ENCODE measurements at places on chromosomes 1 and 21.

- DNase-seq = no peak
Observed at GRCh38 chr1:3691421-3692204, 39.3 kb downstream of the TP73 start.

GRCh38 chr1:4485398-4485797 is 169.0 kb upstream of the AJAP1 start:
- DNase-seq = peak; percentile 64

- no peak for DNase-seq
Observed at GRCh38 chr1:219417610-219418009, 195.3 kb downstream of the ZC3H11B start.

DNA sequence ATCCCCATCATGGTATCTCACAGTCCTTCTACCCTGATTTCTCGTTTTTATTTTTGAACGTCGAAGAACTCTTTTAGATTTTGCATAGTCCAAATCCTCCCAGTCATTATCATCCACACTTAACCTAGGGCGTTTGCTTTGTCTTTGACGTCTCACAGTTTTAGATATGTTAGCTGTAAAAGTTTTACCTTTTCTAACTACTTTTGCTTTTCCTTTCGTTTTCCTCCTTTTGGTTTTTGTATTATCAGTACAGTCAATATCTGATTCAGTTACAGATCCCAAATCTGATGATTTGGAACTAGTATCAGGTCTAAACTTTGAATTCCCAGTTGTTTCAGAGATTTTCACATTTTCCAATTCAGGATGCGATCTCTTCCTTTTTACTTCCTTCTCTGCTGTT is 13.1 kb upstream of the PSMG1 start:
- no peak for DNase-seq

DNA sequence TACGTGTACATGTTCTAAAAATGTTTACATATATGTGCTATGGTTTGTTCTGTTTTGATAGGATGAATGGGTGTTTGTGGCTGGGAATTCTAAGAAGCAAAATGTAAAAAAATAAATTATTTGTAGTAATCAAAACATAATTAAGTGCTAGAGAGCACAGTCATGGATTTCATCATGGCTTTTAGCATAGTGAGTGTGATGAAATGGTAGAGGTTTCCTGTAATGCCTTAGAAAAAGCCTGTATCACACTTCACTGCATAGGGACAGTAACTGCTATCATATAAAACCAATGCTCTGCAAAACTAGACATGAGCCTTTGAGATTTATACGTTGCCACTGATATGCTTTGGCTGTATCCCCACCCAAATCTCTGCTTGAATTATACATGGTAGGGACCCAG is 99.8 kb downstream of the PTGER3 start:
- DNase-seq = no peak

DNA sequence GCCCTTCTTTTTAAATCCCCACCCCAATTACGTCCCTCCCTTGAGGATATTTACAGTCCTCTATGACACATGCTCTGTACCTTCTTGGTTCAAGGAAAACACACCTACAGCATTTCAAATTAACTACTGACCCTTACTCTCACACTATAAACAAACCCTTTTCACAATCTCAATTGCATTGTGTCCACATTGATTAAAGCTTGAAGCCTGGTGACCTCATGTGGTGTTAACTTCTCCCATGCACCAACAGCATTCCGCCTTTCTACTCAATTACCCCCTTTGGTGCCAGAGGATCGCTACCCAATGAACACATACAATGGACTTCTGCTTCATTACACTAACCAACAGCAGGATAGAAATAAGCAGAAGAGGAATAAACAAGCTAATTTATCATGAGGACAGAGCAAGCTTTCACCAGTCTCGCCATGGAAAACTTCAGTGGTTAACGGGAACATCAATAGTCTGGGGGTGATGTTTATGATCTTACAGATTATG is 15.2 kb downstream of the WLS start:
- DNase-seq = no peak

DNA sequence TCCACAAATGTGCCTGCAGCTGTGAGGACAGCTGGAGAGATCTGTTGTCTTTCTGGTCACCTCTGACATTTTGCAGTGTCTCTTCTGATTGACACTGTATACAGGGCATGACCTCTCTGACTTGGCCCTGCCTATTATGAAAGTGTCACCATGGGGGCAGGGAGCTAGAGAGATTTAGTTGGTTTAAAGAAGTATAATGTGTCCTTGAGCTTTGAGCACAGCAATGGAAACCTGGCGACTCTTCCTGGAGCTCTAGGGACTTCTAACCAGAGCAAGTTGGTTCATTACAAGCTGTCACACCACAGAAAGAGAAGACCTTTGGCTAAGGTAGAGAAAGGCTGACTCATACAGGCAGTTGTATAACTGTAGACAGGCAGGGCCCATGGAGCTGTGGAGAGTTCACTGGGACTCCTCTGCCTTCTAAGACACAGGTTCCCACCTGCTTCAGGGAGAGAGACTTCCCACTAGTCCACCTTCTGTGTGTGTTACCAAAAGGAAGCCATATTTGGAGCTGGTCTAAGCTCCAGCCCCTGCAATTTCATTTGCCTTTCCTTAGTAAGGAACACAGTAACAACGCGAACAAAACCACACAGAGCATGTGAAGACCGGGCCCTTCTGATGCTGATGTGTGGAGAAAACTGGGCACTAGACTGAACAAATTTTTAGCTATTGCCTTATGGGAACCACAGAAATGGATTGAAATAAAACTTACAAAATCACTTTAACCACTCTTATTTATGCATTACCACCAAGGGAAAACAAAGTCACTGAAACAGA is 90.5 kb upstream of the ADAR start:
- DNase-seq = no peak

- peak; percentile 66 for DNase-seq
Observed at GRCh38 chr1:58781541-58782177, 2.2 kb downstream of the JUN start.

- DNase-seq = no peak
Observed at GRCh38 chr21:44439211-44439600, 16.1 kb upstream of the LRRC3 start.

GRCh38 chr1:223019256-223019655 is 123.8 kb downstream of the TLR5 start:
- DNase-seq = no peak

Data from endodermal cell (in vitro differentiated cells).